ENCODE measurements at places on chromosomes 11 and 22.

DNA sequence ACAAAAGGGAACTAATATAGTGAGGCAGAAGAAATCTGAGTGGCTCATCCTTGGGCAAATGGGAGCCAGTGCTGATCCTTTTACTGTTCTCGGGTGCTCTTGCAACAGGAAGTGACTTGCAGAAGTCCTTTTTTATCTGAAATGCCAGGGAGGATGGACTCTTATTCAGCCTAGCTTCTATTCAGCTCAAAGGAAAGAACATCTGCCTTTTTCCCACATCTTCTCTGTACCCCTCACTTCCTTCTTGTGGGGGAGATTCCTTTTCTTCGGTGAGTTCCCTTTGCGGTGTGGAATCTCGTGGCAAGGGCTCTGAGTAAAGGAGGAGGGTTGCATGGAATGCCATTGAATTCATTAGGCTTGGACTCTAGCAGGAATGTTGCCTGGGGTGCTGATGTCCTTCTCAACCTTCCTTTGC lies 76.2 kb downstream of the ZBTB16 start:
- no peak for DNase-seq

DNA sequence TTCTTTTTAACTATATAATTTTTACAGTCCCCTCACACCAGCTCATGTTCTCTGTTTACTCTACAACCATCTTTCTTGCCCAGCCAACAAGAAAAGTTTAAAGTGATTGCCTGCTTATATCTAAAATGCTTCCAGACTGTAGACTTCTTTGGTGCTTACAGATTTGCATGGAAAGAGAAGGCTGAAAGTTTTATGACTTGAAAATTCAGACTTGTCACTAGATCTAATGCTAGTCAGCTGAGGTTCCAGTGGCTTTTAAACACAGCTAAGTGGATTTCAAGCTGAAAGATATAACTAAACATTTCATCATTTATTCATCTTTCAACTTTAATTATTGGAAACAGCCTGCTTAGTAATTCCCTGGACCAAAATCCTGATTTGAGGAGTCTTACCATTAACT lies 178.4 kb downstream of the NAV2 start:
- DNase-seq, result no peak

DNA sequence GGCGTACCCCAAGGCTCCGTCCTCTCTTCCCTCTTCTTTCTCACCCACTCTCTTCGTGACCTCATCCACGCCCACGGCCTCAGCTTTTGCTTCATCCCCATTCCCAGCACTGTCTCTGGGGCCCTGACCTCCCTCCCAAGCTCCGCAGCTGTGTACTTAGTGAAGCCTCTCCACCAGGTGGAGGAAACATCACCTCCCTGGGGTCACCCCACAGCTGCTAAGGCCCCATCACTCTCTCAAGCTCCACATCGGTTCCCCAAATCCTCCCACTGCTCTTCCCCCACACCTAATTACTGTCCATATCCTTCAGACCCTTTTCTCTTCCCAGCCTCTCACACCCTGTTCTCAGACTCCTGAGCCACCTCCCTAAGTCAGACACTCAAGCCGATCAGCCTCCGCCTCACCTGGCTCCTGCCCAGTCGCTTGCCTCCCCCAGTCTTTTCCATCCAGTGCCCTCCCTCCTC lies 7.9 kb upstream of the SYT7 start:
- DNase-seq, result no peak

- peak; percentile 56 for DNase-seq
Measured at GRCh38 chr11:86608251-86608799, 64.1 kb downstream of the ME3 start.

- DNase-seq, result no peak
Measured at GRCh38 chr11:72026090-72026489, 27.4 kb downstream of the IL18BP start.

GRCh38 chr11:57645689-57646085 lies 4.0 kb downstream of the YPEL4 start:
- DNase-seq, result no peak

- DNase-seq, result no peak
Measured at GRCh38 chr11:63547061-63547460, 10.5 kb downstream of the PLAAT4 start.

GRCh38 chr11:27084518-27084917 lies 43.9 kb downstream of the BBOX1 start:
- no peak for DNase-seq

- DNase-seq, result peak; percentile 47
Measured at GRCh38 chr11:61587951-61588727, 7.3 kb upstream of the SYT7 start.

- no peak for DNase-seq
Measured at GRCh38 chr11:116466191-116466590, 306.6 kb downstream of the BUD13 start.

DNA sequence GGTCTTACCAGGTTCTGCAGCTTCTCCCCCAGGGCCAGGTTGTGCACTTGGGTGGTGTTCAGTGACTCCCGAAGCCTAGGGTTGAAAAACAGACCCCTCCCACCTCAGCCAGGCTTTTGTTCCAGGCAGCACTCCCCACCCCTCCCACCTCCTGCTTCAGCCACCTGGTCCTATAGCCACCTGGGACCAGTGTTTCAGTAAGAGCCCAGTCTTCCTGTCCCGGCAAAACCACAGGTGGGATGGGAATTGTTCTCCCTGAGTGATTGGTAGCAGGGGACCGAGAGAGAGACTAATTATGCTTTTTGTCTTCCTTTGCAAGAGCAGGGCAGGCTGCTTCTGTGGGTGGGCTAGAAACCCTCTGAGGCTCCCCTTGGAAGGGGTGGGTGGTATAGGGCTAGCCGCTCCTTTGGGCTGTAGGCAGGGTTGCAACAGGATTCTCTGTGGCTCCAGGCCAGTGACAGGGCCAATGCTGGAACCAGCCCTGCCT lies 8.5 kb upstream of the NAALADL1 start:
- DNase-seq, result no peak

DNA sequence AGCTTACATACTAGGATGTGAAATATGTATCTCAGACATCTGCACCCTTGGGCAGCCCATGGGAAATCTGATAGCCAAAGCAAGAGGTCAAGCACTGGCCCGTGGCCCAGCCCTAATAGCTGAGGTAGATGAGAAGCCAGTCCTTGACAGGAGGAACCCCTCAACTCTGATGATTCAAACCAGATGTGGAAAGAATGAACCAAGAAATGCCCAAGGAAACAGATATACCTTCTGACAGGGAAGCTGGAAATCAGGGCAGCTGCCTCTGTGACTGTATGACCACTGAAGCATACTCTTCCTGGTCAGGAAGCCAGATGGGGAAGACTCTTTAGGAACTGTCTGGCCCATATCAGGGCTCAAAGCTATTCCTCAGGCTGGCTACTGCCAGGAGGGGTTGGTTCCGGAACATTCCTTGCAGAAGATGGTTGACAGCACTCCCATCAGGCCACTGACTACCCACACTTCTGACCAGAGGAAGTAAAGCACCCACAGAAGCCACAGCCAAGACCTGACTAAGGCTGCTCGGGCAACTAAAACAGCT lies 124.2 kb downstream of the SWAP70 start:
- no peak for DNase-seq

DNA sequence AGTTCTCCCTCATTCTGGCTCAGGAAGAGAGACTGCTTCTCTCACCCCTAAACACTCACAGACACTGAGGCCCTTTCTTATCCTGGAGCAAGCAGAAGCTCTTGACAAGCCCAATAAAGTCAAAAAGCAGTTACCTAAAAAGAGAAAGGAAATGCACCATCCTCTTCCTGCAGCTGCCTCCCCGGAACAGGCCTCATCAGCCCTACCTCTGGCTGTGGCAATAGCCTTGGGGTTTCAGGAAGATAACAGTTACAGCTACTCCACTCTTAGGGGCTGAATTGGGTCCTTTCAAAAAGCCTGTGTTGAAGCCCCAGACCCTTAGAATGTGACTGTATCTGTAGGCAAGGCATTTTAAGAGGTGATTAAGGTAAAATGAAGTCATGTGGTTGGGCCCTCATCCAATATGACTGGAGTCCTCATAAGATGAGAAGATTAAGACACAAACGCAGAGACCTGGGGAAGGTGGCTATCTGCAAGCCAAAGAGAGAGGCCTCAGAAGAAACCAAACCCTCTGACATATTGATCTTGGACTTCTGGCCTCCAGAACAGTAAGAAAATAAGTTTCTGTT lies 3.5 kb upstream of the LGALS12 start:
- no peak for DNase-seq

GRCh38 chr11:101866619-101867491 lies 48.0 kb upstream of the CEP126 start:
- DNase-seq, result no peak

DNA sequence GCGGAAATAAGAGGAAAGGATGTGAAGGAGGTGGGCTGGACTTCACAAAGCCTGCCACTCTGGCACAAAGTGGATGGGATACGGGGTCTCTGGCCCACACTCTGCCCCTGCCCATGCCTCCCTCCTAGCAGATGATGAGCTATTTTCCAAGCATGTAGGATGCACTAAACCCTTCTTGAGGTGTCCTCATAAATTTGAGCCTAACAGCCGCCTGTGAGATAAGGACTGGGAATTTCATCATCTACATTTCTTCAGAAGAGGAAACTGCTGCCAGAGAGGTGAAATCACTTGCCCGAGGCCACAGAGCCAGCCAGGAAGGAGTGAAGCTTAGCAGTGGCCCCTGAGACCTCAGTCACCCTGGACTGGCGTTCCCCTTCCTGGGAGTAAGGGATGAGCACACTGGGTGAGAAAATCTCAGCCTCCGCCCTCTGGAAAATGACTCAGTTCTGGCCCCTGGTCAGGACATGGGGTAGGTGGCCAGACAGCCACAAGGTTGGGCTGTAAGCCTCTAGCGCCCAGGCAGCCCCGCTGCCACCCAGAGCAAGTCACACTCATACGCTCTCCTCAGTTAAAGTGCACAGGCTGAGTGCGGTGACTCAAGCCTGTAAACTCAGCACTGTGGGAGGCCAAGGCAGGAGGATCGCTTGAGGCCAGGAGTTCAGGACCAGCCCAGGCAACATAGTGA lies 27.9 kb downstream of the MB start:
- no peak for DNase-seq

DNA sequence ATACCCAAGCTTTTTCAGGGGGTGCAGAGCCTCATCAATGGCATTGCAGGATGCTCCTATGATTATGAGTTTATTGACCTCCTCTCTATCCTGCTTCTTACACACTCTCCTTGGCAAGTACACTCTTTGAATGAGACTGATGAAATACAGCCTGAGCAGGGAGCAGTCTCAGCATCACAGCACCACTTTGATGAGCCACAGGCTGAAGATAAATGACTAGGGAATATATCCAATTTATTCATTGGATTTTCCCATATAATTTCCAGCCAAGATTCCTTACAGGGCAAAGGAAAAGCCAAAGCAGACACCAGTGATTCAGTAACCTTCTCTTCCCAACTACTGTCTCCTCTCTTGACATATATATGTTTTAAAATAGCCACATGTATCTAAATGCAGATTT lies 79.2 kb downstream of the CASP12 start:
- no peak for DNase-seq

DNA sequence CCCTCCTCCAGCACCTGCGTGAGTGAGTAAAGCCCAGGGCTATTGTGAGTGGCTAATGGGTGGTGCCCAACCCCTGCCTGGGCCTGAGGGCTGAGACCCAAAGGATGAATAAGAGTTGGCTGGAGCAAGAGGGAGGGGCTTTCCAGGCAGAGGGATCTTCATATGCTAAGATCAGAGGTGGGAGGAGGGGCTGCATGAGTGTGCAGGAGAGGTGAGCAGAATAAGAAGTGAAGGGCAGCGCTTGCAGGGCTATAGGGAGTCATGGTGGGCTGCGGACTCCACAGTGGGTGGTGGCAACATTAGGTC lies 3.9 kb downstream of the EMID1 start:
- no peak for DNase-seq

DNA sequence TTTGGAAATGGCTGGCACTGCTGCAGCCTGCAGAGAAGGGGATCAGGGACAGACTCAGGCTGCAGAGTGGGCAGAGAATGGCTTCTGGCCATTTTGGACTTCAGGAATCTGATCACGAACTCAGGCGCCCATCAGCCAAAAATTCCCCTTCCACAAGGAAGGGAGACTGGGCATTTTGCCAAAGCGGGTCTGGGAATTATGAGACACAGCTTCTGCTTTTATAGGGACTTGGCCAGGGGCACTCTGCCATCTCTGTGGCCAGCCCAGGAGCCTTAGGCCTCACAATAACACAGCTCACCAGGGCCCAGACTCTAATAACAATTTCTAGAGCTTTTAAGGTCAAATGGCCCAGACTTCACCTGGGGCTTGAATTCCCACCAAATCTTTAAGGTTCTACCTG lies 74.7 kb downstream of the CHST1 start:
- DNase-seq, result no peak

- no peak for DNase-seq
Measured at GRCh38 chr11:14975252-14975587, 3.1 kb upstream of the CALCA start.

- no peak for DNase-seq
Measured at GRCh38 chr22:28934026-28934425, 50.7 kb downstream of the ZNRF3 start.

DNA sequence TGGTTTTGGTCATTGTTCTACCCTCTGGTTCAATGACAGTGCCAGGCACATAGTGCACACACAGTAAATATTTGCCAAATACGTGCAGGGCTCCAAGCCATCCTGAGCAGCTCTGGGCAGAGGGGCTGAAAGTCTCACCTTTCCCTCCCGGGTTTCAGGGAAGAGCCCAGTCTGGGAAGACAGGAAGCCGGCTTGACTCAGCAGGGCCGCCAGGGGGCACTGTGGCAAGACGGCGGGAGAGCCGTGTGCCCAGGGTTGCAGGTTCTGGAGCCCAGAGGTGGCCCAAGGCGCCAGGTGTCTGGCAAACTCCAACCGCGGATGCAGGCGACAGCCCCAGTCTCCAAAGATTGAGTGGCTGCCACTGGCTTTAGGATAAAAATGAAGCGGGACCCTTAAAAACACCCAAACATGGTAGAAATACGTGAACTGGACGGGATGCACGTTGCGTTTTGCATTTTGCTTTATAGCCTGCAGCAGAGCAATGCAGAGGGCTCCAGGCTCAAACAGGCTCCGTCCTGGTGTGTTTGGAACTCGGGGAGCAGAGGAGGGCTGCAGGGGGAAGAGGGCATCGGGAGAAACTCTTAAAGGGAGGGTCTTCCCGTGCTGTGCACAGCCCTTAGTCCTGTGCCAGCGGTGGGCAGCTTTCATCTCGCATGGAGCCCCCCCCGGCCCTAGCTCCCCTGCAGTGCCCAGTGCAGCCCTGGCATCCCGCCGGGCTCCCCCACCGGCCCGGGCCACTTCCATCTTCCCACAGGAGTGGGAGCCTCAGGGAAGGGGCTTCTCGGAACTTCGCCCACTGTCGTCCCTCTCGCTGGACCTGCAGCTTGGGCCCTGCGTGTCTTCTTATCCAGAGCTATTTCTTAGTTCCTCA lies 10.7 kb downstream of the KRTAP5-5 start:
- peak; percentile 34 for DNase-seq

DNA sequence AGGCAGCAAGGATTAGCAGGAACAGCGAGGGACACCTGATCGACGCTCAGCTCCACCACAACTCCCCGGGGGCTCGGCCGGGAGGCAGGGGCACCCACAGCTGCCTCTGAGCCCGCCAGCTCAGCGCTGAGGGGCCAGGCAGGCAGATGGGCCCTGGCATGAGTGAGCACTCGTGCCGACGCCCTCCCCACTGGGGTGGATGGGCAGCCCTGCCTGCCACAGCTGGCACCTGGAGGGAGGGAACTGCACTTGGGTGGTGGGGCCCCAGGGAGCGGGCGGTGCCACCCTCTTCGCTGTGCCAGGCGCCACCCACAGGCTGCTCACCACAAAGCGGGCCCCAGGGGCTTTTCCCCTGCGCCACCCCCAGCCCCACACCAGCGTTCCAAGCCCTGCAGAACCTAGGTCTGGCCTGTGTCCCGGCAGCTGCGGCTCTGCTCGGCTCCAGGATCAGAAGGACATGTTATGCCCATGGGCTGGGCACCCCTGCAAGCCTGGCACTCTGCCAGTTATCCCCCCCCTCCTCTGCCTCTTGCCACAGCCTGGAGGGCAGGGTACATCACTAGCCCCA lies 28.8 kb downstream of the WNT7B start:
- DNase-seq, result no peak

- DNase-seq, result no peak
Measured at GRCh38 chr22:48209473-48210197, 1447.2 kb downstream of the TBC1D22A start.

Data from SHP77 (cell line).